ENCODE measurements at places on chromosomes 3 and 15.

GRCh38 chr3:57559526-57559925, 3.5 kb downstream of the PDE12 start:
- DNase-seq, result no peak

DNA sequence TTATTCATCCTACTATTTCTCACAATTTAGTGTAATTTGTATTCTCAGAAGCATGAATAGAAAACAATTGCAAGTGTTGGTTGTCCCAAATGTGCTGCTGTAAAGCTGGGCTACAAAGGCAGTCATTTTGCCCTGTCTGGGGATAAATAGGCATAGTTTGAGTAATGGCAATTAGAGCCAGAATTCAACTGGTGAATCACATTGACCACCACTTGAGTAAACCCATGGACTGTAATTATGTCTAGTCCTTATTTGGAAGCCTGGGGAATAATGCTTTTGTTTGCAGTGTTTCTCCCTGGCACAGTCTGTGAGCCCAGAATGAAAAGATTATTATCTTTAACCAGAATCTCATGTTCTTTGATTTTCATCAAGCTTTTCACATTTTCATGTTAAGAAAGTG, 30.5 kb upstream of the CHL1 start:
- DNase-seq, result no peak

- no peak for DNase-seq
Observed at GRCh38 chr3:71078723-71079525, 504.6 kb downstream of the FOXP1 start.

DNA sequence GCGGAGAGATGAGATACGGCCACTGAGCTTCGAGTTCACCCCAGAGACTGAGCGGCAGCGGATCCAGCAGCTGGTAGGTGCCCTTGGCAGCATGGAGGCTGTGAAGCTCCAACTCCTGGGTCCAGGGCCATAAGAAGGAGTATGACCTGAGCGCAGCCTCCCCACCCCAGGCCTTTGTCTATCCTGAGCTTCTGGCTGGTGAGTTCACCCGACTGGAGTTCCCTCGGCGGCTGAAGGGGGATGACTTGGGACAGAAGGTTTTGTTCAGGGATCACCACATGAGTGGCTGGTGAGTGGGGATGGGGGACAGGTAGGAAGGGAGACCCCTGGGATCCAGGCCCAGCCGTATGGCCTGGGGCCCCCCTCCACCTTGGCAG, 2.6 kb downstream of the PPM1M start:
- no peak for DNase-seq

GRCh38 chr3:9066141-9066540, 102.9 kb upstream of the RAD18 start:
- no peak for DNase-seq

- DNase-seq, result no peak
Observed at GRCh38 chr15:29696950-29697738, 125.1 kb downstream of the TJP1 start.

DNA sequence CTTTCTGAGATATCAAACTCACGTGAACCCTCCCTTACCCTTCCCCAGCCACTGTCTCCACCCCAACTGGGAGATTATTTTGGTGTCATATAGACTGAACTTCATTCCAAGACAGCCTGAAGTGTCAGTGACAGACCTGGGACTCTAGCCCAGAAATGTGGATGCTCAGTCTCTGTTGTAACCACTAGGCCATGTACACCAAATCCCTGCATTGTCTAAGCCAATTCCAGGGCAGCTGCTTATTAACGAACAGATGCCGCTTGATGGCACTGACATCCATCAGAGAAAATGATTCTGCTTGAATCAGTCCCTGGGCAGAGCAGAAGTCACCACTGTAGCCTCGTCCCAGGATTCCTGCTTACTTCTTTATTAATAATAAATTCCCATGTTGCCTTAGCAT, 305.5 kb downstream of the GRM7 start:
- DNase-seq, result no peak

DNA sequence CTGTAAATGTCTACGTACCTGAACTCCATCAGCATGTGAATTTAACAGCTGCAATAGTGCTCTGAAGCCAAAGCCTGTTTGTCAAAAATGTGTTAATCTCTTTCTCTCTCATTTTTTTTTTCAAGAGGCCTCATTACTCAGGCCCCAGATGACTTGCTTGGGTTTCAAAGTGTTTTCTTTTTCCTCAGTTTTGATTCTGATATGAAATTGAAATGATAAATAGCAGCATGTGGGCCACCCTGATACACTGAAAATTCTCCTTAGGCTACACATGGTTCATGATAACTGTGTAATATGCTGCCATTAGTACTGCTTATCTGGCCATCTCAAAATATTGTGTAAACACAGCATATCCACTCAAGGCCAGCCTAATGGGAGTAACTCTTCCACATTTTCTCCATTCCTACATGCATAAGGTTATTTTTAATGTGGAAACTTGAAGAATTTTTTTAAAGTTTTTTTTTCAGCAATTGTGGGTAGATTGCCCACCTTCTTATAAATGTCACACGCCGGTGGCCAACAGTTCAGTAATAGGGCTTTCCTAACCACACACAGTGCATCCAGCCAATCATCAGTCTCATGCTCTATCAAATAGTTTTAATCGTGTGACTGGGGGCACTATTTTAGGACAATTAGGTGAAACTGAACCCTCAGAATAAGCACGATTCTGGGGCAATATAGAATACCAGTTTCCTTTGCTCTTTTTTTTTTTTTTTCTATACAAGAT, 13.1 kb upstream of the DENND4A start:
- DNase-seq, result no peak

DNA sequence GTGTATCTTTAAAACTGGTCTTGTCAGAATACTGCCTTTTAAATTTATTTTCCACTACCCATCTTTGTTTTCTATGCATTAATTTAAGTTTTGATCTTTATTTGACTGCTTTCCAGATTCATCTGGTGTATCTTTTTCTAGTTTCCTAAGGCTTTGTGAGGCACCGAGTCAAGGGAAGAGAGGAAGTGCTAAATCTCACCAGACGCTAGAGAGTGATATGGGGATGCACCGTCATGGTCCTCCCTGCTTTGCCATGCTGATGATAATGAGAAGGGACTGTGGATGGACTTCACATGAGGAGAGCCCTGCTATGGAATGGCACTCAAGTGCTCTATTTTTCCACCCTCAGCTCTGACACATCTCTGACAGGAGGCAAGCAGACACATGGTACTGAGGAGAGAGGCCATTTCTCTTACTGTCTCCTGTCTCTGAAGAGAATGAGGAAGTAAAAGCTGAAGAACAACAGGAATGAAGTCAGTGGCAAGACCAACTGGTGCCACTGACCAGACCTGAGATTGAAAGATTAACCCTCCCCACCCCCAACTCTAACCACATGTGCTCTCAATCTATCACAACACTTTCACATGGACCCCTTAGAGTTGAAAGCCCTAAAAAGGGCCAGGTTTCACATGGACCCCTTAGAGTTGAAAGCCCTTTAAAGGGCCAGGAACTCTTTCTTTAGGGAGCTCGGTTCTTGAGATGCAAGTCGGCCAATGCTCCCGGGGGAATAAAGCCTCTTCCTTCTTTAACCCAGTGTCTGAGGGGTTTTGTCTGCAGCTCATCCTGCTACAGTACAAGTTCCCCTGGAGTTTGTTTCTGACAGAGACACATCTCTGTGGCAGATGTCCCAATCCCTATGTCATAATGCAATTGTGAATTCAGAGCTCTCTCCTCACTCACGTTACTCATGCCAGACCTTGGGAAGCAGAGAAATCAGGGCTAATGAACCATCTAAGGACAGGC, at the start of gene IQCF2:
Gene IQCF2 (plus strand): TSS at position 913 of the 963 bp plus-strand sequence. CDS start 52 bp downstream, outside the sequence.
- no peak for DNase-seq

DNA sequence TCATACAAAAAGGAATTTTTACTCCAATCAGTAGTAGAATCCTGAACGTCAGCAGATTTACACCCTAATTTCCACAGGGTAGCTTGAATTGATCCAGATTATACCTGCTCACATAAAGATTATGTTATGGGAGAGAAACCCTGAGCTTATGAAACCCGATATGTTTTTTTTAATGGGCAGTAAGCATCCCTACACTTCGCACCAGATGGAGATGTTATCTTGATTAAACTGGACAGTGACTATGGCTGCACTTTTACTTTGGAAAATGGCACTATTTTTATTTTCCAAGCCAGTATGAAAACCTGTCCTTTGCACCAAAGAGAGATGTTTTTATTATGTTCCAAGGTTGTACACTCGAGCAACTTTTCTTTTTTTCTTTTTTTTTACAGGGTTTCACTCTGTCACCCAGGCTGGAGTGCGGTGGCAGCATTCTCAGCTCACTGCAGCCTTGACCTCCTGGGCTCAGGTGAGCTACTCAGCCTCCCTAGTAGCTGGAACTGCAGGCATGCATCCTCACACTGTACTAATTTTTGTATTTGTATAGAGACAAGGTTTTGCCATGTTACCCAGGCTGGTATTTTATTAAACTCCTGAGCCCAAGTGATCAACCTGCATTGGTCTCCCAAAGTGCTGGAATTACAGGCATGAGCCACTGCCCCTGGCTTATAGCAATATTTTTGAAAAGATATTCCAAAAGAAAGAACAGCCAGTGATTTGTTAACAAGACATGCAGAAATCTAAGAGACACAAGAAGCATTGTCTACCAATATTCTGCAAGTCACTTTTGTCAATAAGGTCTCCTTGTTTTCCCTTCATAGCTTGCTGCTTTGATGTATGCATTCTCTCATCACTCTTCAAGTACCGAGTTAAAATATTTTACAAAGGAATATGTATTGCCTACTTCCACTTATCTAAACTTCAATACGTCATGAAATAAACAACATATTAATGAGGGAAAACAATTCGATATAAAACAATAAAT, 1412.6 kb downstream of the ZPLD1 start:
- no peak for DNase-seq

- no peak for DNase-seq
Observed at GRCh38 chr3:11514191-11514821, 129.4 kb downstream of the VGLL4 start.
